Sciatic nerve (tissue), 2 donors: ENCODE measurements at places on chromosomes 7 and 10. TPM values are rescaled to one million over a fixed set of nuclear protein-coding genes. Genes with fewer than 3 reads are reported as not detected.

DNA sequence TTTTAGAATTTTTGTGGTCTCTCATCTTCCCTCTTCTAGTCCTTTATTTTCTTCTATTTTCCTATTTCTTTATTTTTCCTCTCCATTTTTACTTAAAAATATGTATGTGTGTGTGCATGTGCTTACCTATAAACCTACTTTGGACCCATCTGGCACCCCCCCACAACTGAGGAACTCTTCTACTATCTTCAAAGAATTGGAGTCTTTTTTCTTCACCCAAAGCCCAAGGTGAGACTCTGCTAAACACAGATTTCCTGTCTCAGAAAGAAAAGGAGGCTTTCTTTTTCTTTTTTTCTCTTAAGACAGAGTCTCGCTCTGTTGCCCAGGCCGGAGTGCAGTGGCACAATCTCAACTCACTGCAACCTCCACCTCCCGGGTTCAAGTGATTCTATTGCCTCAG, 24.2 kb downstream of the PRTFDC1 start:
- DNase-seq: no peak

DNA sequence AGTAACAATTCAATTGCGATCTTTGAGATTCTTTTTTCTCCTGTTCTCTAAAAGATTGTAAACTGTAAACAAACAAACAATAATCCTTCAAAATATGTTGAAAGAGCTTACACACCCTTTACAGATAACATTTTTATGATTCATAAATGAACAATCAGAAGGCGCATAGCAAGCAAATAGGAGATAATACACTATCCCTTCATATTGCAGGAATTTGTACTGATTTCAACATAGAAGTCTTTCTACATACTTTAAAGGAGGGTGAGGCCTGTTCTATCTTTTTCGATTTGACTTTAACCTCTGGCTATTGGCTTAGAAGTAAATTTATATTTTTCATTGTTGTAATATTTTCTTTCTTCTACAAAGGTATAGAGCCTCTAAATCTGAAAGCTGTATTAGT, 57.2 kb downstream of the TFEC start:
- DNase-seq: no peak

GRCh38 chr7:121081327-121081936, 92.9 kb downstream of the CPED1 start:
- no peak for DNase-seq

GRCh38 chr10:128018236-128018635, 108.0 kb downstream of the MKI67 start:
- no peak for DNase-seq

- DNase-seq: no peak
These were observed 20.8 kb downstream of the GRM3 start for GRCh38 chr7:86664486-86664885.

- DNase-seq: no peak
These were observed 5.9 kb downstream of the PPP1R3C start for GRCh38 chr10:91626936-91627335.

GRCh38 chr7:129160161-129160905, 15.8 kb downstream of the TSPAN33 start:
- no peak for DNase-seq

The SNX8 gene
- total RNA-seq: 25.9 TPM

The CYP3A4 gene
- not detected for total RNA-seq

The SAMD9 gene
- total RNA-seq: 10.2 TPM

The FAM25G gene
- total RNA-seq: not detected
